ENCODE measurements at places on chromosomes 11 and 22.

DNA sequence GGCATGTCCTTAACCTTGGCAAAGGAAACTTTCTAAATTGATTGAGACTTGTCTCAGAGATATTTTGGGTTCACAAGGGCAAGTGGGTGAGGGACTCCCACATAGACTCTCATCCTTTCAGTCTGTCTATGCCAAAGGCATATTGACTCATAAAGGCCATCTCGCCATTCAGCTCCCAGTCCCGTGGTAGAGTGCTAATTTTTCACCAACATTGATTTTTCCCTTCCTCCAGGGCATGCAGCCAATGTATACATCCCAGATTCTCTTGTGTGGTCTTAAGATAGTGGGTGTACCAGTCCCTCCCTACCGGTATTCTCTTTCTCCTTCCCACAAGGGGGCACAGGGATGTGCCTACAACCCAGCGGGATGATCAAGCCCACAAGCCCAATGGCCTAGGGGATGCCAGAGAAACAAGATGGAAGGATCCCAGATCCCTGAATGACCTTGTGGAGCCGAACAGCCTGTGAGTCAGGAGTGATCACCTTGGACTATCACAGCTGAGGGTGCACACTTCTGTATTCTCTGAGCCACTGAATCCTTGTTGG lies 7.9 kb downstream of the C11orf96 start:
- no peak for DNase-seq

DNA sequence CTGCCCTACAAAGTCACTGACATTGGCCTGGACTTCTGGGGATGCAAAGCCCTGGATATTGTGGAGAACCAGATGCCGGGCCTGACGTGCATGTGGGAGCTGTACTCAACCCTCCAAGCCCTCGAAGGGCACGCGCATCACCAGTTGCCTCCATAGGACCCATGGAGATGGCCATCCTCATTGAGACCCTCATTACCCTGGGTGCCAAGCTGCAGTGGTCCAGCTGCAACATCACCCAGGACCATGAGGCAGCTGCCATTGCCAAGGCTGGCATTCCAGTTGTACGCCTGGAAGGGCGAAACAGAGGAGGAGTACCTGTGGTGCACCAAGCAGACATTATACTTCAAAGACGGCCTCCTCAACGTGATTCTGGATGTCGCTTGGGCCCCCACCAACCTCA lies 1.9 kb downstream of the CCDC83 start:
- DNase-seq = no peak

DNA sequence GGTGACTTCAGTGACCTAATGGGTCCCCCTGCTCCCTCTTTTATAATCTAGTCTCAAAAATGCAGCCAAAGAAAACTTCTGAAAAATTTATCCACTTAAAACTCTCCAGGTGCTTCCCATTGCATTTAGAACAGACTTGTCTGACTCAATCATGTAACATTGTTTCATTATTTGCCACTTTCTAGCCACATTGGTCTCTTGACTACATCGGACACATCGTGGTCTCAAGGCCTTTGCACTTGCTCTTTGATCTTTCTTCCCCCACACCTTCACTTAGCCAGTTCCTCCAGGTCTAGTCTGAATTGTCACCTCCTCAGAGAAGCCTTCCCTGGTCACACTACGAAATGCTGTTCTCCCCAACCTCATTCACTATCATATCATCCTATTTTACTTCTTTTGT lies 97.0 kb upstream of the E2F8 start:
- DNase-seq = no peak

DNA sequence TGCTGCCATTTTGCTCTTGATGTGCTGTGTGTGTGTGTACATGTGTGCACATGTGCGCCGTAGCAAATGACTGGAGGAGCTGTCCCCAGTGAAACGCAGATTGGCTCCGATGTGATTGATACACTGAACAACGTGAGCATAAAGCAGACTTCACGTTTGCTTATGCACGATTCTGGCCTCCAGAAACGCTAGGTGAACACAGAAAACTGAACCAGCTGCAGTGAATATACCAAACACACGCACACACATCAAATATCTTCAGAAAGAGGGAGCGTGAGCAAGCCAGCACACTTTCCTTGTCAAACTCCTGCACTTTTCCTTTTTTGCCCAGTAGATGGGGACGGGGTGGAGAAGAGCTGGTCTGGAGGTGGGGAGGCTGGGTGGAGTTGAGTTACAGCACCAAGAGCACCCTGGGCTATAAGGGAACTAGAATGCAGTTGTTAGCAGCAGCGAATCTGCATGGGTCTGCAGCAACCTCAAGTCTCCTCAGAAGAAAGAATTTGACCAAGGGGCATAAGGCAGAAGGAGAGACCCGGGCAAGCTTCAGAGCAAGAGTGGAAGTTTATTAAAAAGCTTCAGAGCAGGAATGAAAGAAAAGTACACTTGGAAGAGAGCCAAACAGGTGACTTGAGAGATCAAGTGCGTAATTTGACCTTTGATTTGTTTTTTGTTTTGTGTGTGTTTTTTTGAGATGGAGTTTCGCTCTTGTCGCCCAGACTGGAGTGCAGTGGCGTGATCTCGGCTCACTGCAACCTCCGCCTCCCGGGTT lies 77.8 kb upstream of the CADM1 start:
- DNase-seq = no peak

GRCh38 chr11:120272303-120272702 lies 32.4 kb downstream of the POU2F3 start:
- DNase-seq = peak; percentile 70

GRCh38 chr11:65915101-65915820 lies 3.6 kb downstream of the C11orf68 start:
- DNase-seq = no peak

GRCh38 chr11:109522116-109522755 lies 100.2 kb downstream of the C11orf87 start:
- no peak for DNase-seq

DNA sequence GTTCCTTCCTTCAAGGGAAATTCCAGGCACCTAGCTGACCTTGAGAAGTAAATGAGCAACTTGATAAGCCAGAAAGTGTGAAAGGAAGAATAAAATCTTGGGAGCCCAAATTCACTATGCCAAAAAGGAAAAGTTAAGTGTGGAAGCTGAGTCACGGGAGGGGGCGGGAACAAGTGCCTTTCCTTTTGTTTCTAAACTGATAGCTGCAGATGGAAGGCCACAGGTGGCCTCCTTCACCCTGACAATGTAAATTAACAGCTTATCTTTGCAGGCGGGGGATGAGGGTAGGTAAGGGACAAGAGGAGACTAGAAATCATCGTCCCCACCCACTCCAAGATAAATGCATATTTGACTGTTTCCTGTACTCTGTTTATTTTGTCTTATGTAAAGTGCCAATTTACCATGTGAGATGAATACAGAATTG lies 36.4 kb upstream of the TREH start:
- DNase-seq = peak; percentile 8

DNA sequence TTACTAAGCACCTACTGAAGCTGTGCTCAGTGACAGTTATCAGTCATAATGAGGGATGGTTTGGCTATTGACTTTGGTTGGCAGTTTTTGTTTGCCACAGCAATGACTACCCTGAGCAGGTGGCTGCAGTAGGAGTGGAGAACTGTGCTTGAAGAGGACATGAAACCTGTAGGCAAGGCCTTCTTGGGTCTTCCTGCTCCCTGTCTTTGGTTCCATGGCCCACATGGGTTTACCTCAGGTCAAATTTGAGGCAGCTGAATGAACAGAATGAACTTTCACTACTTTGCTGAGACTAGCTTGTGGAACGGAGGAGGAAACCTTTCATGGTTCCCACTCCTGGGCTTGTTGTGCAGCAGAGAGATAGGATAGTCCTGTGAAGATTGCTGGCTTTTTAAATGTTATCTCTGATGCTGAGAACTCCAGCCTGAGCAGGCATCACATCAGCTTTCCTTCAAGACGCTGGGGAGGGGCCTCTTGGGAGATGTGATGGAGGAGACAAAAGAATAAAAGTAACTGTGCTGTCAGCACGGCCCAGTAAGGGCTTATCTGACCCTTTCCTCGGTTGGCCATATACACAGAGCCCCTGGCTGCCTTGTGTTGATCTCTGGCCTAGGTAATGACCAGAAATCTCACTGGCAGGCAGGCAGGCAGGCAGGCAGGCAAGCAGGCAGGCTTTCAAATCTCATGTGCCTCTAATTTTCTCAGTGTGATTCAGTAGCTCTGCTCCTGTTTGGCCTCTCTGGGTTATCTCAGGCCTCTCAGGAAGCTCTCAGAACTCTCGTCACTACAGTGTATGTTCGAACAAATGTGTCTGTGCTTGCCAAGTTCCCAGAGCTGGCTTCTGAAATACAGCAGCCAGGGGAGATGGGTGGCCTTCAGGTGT lies 12.0 kb downstream of the STIM1 start:
- DNase-seq = no peak
